Activated T-cell treated with anti-CD3 and anti-CD28 coated beads, Interleukin-2, amount 50 U/mL, for 48 hours (primary cell): ENCODE measurements at places on chromosomes 2 and 18.

GRCh38 chr18:2597639-2598038, 26.3 kb downstream of the NDC80 start:
- DNase-seq = no peak

- peak; percentile 37 for DNase-seq
Observed at GRCh38 chr2:168212167-168212566, 35.2 kb downstream of the STK39 start.

DNA sequence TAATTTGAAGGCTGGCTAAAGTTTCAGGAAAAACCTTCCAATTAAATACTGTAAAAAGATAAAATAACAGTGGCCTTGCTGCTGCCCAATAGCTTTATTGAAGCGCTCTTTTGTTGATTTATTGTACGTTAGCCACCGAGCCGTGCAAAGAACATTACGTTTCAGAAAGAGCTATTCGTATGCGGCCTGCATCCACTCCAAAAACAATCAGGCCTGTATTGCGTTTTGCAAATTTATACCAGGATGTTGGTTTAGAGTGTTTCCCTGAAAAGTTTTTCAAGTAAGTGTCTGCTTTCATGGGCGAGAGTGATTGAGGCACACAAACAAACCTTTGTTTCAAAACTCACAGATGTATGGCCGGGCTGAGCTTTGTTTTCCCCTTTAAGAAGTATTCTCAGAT, 257.2 kb upstream of the SALL3 start:
- no peak for DNase-seq

DNA sequence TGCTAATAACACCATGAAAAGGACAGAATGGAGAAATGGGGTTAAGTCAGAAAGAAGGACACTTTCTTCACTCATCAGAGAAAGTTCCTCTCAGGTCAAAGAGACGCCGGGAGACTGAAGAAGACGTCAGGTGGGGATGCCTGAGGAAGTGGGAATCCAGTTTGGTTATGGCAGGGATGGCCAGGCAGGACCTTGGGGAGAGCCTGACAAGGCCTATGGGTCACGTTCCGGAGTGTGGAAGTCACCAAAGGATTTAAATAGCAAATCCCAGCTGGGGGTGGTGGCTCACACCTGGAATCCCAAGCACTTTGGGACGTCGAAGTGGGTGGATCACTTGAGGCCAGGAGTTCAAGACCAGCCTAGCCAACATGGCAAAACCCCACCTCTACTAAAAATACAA, 432.7 kb upstream of the SMIM21 start:
- DNase-seq = no peak

- no peak for DNase-seq
Observed at GRCh38 chr2:99278793-99279291, 22.2 kb downstream of the LYG1 start.

DNA sequence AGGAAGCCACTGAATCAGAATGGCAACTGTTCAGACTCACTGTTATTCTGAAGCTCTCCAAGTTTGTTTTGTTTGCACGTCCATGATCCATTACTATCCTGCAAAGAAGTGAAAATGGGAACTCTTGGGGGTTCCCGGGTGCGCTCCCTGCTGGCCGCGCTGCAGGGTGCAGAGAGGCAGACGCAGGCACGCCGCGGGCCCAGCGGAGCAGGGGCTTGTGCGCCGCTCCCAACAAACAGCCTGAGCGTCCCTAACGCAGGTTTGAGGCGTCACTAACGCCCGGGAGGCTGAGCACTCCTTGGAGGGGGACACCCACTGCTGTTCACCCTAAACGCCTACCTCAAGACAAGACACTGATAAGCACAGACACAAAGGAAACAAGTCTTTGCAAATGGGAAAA, 14.3 kb upstream of the PIEZO2 start:
- DNase-seq = peak; percentile 23

GRCh38 chr18:70431203-70431624, 142.4 kb downstream of the SOCS6 start:
- DNase-seq = no peak

DNA sequence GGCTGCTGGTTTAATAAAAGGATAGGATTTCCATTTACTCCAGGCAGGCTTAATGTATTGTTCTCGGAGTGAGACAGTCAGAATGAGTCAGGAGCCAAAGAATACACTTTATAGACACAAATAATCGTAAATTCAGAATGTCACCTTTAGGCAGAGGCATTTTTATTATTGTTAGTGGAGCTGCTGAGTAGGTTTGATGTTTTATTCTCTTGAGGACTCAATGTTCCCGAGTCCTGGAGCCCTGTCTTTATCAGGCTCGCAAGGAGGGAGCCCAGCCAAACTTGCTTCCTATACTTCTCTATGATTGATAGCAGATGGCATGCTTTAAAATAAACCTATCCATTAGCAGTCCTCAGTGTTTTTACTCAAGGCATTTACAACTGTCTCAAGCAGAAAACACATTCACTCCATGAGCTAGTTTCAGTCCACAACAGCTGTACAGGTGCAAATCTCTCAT, 492.3 kb upstream of the ZEB2 start:
- no peak for DNase-seq

DNA sequence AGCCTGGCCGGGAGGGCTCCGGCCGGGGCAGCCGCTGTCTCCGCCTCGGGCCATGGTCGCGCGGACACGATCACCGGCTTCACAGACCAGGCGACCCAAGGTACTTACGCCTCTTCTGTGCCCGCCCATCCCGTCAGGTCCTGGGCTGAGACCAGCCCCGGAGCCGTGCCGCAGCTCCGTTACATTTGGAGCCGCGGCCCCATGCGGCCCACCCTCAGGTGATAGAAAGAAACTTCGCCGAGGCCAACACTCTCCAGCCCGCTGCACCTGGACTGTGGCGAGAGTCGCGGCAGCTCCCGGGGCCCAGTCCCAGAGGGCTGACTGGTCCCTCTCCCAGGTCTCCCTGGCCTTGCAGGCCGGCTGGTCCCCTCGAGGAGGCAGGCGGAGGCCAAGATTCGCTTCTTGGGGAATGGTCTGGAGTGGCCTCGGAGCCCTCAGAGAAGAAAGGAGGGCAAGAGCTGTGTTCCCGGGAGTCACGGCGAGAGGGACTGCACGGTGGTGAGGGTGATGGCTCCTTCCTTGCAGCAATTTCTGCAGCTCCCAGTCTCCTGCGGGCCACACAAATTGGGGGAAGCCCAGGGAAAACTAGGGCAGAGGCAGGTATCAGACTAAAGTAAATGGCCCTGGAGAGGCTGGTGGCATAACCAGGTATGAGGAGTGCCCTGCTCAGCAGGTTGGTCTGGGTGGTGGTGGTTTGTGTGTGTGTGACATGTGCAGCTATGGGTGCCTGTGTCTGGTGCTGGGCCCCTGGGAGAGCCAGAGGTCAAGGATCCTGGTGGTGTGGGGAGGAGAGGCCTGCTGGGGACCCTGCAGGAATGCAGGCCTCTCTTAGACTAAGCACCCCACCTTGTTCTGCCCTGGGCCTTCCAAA, 822 bp downstream of the GDF7 start:
- peak; percentile 27 for DNase-seq
